ENCODE measurements at places on chromosomes 12 and 14.

- DNase-seq = no peak
Observed at GRCh38 chr12:46360908-46361666, 11.5 kb downstream of the SLC38A2 start.

DNA sequence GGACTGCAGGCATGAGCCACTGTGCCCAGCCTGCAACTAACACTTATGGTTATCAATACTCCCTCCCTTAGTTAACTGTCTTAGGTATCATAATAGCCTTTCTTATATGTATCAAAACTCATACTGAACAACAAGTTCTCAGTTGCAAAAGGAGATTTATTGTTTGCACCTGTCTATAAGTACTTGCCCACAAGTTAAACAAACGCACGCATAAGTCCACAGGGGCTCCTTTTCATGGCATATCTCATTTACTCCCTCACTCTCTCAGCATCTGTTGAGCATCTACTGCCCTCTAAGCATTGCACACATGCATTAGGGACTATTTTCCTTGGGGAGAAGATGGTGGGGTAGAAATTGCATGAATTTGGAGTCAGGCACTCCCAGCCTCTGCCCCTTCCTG is 46.7 kb upstream of the CORO1C start:
- DNase-seq = no peak

DNA sequence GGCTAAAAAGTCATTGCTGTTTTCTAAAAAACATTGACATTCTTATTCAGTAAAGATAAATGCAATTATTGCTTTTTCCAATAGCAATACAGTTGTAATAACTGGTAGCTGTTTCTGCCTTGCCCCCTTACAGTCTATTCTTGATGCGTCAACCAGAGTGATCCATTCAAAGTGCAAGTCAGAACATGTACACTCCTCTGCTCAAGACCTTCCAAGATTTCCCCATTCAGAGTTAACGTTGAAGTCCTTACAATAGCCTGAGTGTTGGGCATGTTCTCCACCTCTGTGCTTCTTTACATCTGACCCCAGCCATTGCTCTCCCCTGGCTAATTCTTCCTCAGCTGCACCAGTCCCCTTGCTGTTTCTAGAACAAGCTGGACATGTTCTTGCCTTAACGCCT is 24.3 kb downstream of the VRK1 start:
- no peak for DNase-seq

- DNase-seq = no peak
Observed at GRCh38 chr12:88227263-88227662, 85.2 kb downstream of the TMTC3 start.

- no peak for DNase-seq
Observed at GRCh38 chr14:24437020-24437735, 5.4 kb downstream of the SDR39U1 start.

GRCh38 chr12:49296836-49297694 is 2.1 kb downstream of the PRPH start:
- no peak for DNase-seq

DNA sequence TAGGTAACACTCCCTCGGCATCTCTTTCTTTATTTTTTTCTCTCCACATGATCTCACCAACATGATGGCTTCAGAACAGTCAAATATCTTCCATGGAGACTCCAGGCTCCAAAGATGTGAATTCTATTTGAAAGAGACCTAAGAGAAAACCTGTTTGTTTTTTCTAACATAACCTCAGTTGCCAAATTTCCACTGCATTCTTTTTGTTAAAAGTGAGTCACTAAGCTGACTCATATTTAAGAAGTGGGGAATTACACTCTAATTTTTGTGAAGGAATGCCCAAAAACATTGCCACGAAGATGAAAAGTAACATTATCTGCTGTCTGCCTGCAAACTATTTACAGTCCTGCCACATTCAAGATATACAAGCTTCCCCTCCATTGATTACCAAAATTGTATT is 1337.6 kb downstream of the LRFN5 start:
- no peak for DNase-seq

GRCh38 chr14:23057757-23058653 is 685 bp upstream of the CDH24 start:
- no peak for DNase-seq

GRCh38 chr14:61651355-61651754 is 44.0 kb upstream of the HIF1A start:
- DNase-seq = no peak

DNA sequence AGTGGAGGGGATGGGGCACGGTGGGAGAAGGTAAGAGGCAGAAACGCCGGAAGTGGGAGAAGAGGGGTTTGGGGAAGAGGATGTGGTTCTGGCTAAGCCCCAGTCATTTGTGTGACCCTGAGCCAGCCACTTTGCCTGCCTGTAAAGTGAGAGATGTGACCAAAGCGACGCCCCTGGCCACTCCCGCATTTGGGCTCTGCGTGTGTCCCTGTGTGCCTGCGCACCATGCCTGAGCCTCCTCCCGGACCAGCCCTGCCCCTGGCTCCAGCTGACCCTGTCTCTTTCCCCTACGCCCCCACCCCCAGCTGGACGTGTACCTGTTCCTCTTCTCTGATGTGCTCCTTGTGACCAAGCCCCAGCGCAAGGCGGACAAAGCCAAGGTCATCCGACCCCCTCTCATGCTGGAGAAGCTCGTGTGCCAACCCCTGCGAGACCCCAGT is 8.0 kb downstream of the PLEKHG6 start:
- no peak for DNase-seq

Measured in kidney glomerular epithelial cell (primary cell).